ENCODE measurements at places on chromosomes 11 and 22.
A peak's percentile ranks its signal among the peaks of the same experiment; 100 is the strongest.

DNA sequence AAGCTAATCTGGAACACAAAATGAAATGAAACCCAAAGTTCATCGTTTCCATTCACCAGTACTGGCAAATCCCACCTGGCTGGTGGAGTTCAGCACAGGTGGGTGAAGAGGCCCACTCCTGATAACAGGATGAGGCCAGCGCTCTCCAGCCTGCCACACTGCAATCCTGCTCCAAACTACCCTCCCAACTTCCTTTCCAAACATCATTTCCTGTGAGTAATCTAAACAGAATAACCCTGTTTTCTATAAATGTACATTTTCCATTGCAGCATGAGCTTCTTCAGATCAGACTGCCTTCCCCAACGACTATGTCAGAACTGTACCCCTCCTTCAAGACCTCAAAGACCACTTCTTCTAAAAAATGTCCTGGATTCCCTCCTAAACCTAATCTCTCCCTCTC lies 15.9 kb upstream of the NFRKB start:
- DNase-seq: no peak

DNA sequence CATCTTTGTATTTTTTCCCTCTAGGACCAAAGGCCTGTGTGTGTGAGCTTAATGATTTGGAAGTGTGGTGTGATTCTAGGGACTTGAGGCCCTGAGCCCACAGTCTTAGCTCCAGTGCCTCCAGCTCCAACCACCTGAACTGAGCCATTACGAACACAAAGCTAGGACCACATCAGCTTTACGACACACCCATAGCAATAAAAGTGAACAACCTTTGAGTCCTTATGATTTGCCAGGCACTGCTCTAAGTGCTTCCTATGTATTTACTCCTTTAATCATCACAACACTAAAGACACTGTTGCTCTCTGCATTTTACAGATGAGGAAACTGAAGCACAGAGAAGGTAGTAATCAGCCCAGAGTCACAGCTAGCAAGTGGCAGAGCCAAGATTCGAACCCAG lies 126.4 kb downstream of the EHF start:
- DNase-seq: no peak

DNA sequence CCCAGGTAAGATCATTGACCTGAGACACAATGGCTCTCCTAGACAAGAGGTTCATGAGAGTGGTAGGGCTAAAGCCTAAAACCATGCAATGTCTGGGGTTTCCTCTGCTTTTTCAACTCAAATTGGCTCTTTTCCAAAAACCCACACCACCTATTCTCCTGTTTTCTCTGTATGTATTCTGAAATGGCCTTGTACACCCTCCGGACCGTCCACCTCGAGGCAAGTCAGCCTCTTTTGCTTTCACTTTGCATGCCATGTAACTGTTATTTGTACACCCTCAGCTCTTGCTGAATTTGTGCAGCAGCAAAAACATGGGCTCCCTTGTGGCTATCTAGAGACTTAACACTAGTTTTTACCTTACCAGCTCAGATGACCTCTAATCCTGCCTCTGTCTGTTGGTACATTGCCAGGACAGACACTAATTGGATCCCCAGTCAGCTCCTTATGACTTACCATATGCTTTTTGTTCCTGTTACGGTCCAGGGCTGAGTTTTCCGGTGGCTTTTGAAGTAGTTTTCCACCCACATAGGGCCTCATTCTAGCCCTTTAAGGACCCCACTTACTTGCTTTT lies 288.0 kb downstream of the SBF2 start:
- no peak for DNase-seq

- no peak for DNase-seq
Measured at GRCh38 chr22:30284666-30285065, 4.6 kb downstream of the CASTOR1 start.

DNA sequence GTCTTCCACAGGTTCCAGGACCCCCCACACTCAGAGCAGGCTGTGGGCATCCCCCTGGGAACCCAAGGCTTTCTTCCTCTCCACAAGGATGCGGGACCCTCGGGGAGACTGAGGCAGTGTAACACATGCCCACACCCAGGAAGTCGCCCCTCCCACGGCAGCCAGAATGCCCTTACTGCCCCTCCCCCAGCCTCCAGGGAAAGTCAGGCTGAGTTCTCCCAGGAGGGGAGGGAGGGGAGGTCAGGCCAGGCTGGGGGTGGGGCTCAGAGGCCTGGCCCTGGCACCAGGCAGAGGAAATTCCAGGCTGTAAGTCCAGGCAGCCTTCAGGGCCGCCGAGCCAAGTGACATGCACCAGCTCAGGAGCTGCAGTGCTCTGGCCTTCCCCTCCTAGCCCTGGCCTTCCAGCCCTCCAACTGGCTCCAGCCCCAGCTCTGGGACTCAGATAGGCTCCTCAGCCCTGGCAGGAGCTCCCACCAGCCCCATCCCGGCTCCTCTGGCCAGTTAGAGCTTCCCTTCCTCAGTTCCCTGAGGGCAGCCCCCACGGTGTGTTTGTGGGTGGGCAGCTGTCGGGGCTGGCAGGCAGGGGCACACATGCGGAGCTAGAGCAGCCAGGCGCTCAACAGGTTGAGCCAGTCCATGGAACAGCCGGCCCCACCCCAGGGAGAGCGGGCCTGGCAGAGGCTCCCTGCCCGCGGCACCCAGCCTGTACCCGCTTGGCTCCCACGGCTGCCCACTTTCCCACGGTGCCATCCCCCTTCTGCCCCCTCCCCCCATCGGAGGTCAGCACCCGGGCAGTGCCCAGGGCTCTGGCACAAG lies 3.6 kb downstream of the BCL9L start:
- no peak for DNase-seq

- DNase-seq: no peak
Measured at GRCh38 chr11:134385774-134386565, 26.1 kb downstream of the B3GAT1 start.

DNA sequence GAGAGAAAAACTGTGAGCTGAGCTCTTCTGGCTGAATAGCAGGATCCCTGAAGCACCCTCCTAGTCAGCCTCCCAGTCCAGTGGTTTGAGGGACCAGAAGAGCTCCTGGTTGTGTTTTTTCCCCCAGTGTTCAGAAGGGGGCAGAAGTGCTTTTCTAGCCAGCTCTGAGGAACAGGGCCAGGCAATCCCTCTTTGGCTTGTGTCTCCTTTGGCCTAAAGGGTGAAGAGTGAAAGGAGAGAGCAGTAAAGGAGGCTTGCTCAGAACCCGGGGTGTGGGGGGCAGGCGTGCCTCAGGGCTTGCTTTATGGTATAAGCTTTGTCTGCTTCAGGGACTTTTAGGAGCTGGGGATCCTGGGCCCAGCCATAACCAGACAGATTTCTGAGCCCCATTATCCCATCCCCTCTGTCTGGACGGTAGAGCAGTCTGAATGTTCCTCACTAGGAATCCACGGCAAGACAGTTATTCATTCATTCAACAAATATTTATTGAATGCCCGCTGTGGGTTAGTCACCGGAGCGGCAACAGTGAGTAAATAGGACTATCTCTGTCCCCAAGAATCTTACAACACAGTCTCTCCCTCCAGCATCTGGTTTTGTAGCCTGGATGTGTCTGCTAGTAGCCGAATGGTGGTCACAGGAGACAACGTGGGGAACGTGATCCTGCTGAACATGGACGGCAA lies 14.5 kb downstream of the ACP2 start:
- peak; percentile 71 for DNase-seq

DNA sequence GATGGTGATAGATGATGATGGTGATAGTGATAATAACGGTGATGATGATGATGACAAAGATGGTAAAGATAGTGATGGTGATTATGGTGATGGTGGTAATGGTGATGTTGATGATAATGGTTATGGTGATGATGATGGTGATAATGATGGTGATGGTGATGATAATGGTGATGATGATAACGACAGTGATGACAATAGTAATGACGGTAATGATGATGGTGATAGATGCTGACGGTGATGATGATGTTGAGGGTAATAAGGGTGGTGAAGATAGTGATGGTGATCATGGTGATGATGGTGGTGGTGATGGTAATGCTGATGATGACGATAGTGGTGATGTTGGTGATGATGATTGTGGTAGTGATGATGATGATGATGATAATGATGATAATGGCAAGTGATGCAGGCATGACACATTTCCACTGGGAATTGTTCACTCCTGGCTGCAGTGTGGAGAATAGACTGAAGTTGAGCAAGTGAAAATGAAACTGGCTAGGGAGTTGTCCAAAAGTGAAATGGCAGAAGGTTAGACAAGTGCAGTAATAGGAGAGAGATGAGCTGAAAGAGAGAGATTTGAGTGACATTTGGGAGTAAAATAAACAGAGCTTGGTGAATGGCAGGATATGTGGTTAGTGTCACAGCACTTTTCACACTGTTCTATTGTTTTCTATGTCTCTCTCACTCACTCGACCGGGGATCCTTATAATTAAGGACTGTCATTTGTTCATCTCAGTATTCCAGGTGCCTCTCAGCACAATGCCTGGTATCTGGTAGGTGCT lies 992.5 kb downstream of the OPCML start:
- DNase-seq: no peak

DNA sequence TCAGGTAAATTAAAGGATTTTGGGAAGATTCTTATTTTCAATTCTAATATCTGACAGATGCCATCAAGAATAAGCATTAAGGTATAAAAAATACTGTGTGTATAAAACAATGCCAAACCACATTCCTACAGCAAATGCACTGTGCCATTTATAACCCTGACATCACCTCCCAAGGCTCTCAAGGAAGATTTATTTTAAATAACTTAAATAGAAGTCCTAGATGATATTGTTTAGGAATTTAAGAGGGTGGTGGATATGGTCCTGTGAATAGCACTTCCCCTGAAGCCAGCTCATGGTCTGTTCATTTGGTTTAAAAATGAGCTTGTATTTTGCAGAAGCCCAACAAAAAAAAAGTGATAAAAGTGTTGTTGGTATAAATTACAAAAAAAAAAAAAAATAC lies 32.1 kb downstream of the PPIL2 start:
- no peak for DNase-seq

DNA sequence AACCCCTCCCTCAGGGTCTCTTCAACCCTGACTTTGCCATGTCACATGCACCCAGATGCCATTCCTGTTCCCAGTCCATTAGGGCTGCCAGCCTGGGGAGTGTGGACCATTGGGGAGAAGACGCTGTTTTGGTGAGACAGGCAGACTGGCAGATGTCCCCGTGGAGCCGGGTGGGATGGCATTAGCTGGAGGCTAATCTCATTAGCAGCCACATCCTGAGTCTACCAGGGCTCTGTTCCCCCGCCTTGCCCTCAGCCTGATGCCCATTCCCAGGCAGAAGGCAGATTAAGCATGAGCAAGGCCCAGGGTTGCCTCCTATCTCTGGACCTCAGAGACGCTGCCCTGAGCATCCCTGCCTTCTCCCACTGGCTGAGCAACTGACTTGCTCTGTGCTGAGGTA lies 46.4 kb upstream of the ALX4 start:
- no peak for DNase-seq

DNA sequence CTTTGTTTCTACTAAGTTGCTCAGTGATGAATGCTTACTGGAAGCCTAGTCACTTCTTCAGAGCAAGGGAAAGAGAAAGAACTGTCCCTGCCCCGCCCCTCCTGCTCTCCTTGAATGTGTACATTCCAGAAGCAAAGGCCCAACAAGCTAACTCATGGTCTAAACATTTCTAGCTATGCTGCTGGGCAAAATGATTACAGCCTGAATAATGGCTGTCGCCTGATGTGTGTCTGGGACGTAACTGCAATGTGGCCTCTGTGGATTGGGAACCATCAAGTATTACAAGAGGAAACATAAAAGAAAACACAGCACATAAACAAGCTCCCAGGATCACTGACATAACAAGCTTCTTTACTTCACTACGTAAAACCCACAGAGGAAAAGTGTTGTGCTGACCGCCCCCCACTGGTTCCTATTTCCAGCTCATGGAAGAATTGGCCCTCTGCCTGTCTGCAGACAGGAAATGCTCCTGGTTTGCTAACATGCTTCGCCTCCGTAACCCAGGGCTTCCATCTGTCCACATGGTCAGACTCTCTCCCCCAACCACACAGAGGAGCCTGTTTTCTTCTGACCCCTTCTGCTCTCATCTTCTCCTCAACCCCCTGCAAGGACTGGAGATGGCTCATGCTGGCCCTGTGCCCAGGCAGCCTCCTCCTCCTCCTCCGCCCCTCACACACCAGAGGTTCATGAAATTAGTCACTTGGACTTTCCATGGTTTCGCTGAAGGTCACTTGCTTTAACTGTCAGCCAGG lies 187.2 kb downstream of the MAML2 start:
- peak; percentile 90 for DNase-seq

- no peak for DNase-seq
Measured at GRCh38 chr11:9714272-9714940, 50.5 kb downstream of the SWAP70 start.

GRCh38 chr11:69496202-69496557 lies 14.7 kb downstream of the LINC01488 start:
- no peak for DNase-seq

DNA sequence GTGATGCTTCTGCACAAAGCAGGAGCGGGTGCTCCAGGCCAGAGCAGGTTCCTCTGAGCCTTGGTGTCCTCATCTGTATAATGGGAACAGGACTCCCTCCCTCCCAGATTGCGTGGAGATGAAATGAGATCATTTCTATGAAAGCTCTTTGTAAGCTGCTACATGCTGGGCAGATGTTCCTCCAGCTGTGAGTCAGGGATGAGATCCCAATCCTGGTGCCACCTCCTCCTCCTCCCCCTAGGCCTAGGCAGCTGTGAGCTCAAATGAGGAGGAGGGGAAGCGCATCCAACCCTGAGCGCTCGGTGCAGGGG lies 7.0 kb upstream of the CABP2 start:
- DNase-seq: no peak

DNA sequence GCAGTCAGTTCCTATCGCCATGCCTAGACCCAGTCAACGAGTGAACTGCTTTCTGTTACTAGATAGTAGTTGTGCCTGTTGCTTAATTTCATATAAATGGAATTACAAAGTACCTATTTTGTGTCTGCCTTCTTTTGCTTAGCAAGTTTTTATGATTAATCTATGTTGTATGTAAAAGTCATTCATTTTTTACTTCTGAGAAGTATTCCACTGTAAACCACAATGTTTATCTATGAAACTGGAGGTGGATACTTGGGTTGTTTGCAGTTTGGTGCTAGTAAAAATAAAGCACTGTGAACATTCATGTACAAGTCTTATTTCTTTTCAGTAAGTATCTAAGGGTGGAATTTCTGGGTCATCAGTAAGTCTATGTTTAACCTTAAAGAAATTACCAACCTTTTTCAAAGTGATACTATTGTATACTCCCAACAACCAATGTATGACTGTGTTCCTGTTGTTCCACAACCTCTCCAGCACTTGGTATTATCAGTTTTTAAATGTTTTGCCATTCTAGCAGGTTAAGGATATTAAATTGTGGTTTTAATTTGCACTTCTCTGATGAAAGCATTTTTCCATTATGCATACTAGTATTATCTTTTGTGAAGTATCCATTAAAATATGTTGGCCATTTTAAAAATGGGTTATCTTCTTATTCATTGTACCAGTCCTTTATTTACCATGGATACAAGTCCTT lies 68.2 kb downstream of the DNAJC24 start:
- no peak for DNase-seq

DNA sequence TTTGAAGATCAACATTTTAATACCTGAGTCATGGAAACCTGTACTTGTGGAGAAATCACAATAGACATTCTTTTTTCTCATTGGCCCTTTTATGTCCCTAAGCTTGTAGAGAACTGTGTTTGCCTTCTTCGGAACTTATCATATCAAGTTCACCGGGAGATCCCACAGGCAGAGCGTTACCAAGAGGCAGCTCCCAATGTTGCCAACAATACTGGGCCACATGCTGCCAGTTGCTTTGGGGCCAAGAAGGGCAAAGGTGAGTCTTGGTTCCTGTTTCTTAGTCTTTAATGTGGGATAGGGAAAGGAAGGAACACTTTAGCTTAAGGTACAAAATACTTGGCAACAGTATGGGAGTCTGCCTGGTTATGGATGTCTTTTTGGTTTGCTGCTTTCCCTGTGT lies 44.2 kb downstream of the CTNND1 start:
- DNase-seq: no peak
